ENCODE measurements at places on chromosomes 12 and 14.

- no peak for DNase-seq
Observed at GRCh38 chr12:59046763-59047534, 126.6 kb upstream of the LRIG3 start.

DNA sequence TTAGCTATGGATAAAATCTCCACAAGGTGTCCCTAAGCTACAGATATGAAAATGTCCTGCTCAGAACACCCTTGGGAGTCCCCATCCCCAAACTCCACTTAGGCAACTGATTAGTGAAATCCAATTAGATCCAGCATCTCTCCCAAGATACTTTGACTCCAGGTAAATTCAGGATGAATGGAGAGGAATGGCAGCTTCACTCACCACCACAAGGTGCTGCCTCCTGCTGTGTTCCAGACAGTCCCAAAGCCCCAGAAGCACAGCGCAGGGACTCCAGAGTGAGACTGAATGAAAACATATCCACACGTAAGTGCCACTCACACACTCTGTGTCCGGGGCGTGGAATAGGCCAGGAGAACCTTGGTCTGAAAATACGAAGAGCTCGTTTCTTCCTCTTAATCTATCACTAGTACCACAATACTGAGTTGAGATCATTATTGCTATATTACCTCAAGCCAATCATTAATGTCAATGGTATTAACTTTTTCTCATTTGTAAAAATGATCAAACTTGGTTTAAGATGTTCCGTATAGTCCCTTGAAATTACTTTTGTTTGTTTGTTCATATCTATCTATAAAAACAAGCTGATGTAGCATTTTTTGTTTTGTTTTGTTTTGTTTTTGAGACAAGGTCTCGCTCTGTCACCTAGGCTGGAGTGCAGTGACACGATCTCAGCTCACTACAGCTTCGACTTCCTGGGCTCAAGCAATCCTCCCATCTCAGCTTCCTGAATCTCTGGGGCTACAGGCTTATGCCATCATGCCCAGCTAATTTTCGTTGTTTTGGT lies 70.0 kb upstream of the BICD1 start:
- DNase-seq: no peak

GRCh38 chr14:98931911-98932310 lies 340.1 kb downstream of the BCL11B start:
- no peak for DNase-seq

GRCh38 chr14:96309896-96310330 lies 53.2 kb downstream of the ATG2B start:
- no peak for DNase-seq

- DNase-seq: no peak
Observed at GRCh38 chr14:65301862-65302539, 110.5 kb upstream of the FUT8 start.

- peak; percentile 92 for DNase-seq
Observed at GRCh38 chr14:37594238-37594970, 645 bp downstream of the FOXA1 start.

DNA sequence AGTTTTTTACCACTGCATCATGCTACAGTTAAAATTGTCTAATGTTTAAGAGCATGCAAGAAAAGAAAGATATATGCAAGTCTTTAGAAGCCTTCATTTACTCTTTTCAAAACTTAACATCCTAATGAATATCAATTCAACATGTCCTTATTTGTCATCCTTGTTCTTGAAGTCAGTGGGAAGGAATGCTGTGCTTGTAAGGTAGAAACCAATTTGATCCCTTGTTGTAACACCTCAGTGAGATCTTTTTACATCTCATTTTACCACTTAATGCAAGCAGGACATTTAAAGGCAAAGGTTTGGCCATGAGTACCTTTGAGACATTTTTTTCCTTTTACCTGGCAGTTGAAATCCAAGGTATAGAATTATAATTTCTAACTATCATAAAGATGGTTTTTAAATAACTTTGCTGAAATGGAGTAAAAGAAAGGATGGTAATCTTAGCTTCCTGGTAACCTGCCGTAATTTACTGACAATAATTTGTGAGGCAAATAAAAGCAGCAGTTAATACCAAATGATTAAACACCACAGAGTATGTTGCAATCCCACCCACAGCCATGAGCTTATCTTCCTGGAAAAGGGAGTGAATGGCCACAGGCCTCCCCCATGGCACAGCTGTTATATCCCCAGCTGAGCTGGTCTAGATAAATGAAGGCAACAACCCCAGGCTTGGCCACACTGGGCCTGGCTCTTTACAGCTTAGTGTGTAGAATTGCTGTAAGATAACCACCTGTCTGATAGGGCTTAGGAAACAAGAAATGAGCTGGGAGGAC lies 33.2 kb upstream of the STRN3 start:
- DNase-seq: no peak

DNA sequence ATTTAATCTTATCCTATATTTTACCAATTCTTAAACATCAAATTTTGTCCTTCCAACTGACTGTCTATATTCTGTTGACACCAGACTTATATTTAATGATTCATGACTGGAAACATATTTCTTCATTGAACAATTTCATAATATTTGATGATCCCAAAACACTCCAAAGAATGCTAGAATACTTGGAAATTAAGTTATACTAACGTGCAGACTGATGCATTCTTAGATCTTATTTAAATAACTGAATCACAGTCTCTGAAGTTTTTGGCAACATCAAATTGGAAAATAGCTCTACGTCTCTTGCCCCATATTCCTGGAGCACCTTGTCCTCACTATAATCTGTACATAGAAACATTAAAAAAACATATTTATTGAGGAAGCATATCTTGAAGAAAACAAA lies 127.4 kb downstream of the HMGA2 start:
- DNase-seq: no peak

DNA sequence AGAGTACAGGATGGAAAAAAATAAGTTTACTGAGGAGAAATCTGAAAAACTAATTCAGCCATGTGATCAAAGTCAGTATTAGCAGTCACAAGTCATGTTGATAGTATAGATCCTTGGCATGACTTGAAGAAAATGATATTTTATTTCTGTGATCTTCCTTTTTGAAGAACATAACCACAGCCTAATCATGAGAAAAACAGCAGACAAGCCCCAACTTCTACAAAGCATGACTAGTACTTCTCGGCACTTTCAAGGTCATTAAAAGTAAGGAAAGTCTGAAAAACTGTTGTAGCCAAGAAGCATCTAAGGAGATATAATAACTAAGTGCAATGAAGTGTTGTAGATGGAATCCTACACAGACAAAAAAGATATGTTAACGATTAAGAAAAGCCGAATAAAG lies 264.1 kb upstream of the FOXG1 start:
- DNase-seq: no peak

DNA sequence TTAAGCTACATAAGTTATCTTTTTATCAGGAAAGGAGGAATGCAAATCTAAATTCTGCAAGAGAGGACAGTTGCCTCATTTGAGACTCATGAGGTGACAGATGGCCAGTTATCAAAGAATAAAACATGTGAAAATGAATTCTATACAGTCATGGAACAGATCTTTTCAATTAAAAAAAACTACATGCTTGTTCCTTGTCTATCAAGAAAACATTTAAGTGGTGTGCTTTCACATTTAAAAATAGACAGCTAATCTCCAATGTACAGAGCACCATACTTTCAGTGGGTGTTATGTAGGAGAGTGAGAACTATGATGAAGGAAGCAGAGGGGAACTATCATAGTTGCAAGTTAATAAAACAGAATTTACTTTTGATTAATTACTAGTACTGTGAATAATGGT lies 76.7 kb upstream of the TTC7B start:
- DNase-seq: no peak

GRCh38 chr12:13222076-13222475 lies 25.6 kb downstream of the EMP1 start:
- peak; percentile 4 for DNase-seq

- DNase-seq: no peak
Observed at GRCh38 chr12:104570174-104570907, 113.6 kb downstream of the CHST11 start.

DNA sequence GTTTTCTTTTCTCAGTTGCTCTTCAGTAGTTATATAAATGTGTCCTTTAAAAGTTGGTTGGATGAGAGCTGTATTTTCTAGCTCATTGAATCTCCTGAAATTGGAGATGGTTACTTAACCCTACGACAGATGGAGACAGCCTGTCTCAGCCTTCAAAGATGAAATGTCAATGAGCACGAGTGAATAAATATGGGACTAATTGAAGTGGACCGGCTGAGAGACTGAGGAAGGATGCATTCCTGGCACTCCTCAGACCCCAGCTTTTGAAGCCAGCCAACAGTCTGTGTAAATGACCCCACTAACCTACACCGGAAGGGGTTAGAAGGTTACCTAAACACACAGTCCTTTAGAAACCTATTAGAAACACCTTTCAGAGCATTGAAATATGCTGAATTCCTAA lies 46.6 kb downstream of the PDZRN4 start:
- DNase-seq: no peak

DNA sequence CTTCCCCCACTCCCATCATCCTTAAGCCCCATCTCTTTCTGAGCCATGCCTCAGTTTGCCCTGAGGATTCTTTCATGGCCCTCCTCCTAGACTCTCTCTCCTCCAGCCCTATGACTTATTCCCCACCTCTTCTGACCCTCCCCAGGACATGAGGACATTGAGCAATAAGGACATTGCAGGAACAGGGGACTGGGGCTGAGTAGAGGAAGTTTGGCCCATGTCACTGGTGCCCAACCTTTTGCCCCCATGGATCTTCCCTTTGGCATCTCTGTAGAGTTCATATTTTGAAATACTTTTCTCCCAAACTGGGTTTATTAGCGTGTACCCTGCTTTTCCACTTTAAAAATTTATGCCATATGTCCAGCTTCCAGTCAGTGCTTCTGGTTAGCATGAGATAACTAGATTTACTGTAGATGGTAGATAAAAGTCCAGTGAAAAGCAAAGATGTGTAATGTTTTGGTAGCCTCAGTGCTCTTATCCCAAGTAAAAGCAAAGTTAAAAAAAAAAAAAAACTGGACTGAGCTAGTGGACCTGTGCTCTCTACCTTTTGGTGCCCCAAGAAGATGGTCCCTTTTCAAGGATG lies 6.1 kb upstream of the LRP1-AS start:
- no peak for DNase-seq

DNA sequence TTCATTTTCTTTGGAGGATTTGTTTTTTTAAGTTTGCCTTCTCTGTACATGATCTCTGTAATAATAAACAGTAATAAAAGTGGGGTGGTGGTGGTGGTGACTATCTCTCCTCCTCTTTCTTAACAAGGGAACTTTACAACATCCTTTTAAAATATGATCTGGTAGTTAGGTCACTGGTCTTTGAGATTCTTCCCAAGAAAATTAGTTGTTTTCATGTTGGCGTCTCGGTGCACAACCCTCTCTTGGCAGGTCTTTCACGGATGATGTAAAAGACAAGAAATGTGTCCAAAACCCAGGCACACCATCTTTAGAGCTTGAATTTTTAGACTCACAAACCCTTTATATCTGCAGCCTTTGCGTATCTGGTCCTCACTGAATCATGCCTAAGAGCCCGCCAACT lies 488.5 kb upstream of the TBX3 start:
- DNase-seq: no peak

DNA sequence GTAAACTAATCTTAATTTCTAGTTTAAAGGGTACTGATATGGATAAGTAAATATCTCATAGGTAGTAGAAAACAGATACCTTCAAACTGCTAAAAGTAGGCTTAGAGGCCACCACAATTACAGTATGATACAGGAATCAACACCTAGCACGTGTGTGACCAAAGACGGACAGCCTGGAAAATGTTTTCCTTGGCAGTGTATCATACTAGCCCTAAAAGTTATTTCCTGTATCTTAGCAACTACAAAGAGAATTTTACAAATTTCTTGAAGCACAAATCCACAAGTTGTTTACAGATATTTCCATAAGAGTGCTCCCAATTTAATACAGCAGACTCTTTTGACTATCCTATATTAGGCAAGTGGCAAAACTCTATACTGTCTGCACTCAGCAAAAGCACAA lies 106.0 kb downstream of the ITPR2 start:
- DNase-seq: no peak

GRCh38 chr14:100898935-100899883 lies 4.3 kb downstream of the RTL1 start:
- DNase-seq: peak; percentile 64

- DNase-seq: no peak
Observed at GRCh38 chr12:19074700-19075099, 54.8 kb upstream of the PLEKHA5 start.

DNA sequence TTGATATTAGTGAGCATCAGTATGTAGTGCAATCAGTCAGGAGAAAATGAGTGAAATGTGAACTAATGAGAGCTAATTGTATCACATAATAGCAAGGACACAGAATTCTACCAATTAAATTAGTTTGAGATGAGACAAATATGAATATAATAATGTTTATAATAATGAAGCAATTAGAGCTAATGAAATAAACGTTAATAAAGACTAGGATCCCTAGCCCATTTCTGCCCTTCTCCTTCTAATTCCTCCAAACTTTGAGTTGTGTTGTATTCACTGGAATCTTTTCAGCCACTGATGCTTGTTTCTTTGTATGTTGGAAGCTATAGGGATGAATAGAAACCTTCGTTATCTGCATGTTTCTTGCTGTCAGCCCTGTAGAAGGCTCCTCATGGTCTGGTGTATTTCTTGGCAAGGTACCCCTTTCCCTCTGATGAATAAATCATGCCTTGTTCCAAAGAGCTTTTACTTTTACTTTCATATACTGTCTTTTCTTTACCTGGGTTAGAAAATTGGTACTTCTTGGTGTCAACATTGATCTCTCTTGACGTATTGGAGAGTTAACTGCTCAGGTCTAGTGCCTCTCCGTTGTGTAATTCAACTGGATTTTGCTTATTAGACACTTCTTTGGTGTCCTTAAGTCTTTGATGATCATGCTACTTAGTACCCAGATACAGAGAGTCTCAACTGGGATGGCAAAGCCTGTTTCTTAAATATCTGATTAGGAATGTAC lies 154.8 kb downstream of the PTCSC3 start:
- DNase-seq: no peak

DNA sequence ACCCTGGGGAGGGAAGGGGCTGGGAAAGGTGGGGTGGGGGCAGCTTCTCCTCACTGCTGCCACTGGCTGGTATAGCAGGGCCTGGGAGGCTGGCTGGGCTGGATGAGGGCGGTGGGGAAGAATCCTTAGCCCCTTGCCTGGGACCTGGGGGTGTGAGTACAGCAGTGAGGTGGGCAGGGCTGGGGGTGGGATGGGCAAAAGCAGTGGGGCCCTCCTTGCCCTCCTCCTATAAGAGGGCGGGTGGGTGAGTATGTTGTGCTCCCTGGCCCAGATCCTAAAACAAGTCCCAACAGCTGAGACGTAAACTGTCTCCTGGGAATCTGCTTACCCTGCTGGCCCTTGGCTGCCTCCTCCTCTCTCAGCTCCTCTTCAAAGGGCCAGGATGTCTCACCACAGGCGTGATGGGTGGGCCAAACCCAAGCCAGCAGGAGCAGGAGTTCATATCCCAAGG lies 2.2 kb downstream of the NCKAP5L start:
- no peak for DNase-seq

- no peak for DNase-seq
Observed at GRCh38 chr12:65277994-65278575, 398 bp upstream of the MSRB3 start.
